Naive thymus-derived CD4-positive, alpha-beta T cell (primary cell): ENCODE measurements at places on chromosomes 7 and 10.

- no peak for DNase-seq
- no peak overlapping the region for H3K4me3 ChIP-seq
- no peaks in the 10 kb centered on the region for H3K4me1 ChIP-seq
- H3K36me3 ChIP-seq = no peaks in the 10 kb centered on the region
- H3K27ac ChIP-seq = no peak overlapping the region
Measured at GRCh38 chr7:135920478-135920877, 56.7 kb downstream of the MTPN start.

DNA sequence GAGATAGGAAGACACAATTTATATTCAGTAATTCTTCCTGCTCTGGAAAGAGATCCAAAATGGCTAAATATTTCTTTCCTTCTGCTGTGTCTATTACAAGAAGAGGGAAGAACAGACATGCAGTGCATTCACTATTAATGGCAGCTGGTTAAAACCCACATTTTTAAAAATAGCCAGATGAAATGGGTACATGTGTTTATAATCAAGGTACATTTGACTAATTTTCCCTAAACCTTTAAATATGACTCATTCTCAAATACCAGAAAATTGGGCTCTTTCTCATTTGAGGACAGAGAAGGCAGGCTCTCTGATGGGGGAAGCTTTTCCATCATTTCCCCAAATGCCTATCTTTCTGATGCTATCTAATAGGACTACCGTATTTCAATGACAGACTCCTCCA is 215.7 kb upstream of the HABP2 start:
- H3K4me1 ChIP-seq = no peaks in the 10 kb centered on the region
- no peaks in the 10 kb centered on the region for H3K27me3 ChIP-seq
- no peak overlapping the region for H3K4me3 ChIP-seq
- DNase-seq = no peak
- no peak overlapping the region for H3K27ac ChIP-seq
- H3K36me3 ChIP-seq = no peaks in the 10 kb centered on the region

DNA sequence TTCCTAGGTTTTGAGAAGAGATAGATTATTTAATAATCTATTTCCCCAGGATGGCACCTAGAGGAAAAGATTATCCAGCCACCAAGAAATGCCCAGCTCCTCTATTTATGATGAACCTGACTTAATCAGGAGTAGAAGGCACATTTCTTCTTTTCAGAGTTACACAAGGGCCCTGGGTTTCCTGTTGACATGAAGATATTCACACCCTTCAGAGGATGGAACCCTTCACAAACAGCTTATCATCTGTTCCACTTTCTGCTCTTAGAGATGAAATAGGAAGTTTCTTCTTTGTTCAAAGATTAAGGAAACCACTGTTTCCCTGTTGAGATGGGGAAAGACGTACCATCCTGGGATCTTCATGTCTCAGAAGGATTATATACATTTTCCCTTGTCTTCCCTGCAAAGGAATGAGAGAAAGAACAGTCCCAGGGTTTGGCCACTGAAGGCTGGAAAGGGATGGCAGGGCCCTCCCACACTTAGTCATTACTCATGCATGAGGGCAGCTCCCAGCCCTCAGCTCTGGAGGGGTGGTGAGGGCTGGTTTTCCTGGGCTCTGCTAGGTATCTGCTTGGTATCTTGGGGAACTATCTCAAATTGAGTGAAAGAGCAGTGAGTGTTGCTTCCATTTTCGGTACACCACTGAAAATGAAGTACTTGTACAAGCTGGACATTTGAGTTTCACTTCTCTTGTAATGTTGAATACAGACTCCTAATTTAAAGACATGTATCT is 64.0 kb downstream of the MTPAP start:
- no peak overlapping the region for H3K27ac ChIP-seq
- no peak overlapping the region for H3K4me3 ChIP-seq
- H3K36me3 ChIP-seq = no peaks in the 10 kb centered on the region

DNA sequence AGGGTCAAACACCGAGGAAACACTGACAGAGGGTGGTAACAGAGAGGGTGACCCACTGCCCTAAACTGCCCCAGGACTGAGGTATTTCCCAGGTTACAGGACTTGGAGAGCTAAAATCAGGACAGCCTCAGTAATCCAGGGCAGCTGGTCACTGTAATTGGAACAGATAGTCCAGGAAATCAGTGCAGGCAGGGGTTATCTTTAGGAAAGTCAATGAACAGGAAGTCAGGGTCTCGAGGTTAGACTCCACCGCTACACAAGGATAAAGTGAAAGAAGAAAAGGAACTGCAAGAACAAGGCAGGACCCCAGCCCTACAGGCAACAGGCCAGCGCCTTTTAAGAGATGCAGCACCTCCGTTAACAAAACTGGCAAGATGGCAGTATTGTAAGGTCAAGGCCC is 61.1 kb downstream of the CAV1 start:
- no peaks in the 10 kb centered on the region for H3K4me1 ChIP-seq
- H3K27me3 ChIP-seq = no peaks in the 10 kb centered on the region
- H3K27ac ChIP-seq = no peak overlapping the region
- H3K4me3 ChIP-seq = no peak overlapping the region

DNA sequence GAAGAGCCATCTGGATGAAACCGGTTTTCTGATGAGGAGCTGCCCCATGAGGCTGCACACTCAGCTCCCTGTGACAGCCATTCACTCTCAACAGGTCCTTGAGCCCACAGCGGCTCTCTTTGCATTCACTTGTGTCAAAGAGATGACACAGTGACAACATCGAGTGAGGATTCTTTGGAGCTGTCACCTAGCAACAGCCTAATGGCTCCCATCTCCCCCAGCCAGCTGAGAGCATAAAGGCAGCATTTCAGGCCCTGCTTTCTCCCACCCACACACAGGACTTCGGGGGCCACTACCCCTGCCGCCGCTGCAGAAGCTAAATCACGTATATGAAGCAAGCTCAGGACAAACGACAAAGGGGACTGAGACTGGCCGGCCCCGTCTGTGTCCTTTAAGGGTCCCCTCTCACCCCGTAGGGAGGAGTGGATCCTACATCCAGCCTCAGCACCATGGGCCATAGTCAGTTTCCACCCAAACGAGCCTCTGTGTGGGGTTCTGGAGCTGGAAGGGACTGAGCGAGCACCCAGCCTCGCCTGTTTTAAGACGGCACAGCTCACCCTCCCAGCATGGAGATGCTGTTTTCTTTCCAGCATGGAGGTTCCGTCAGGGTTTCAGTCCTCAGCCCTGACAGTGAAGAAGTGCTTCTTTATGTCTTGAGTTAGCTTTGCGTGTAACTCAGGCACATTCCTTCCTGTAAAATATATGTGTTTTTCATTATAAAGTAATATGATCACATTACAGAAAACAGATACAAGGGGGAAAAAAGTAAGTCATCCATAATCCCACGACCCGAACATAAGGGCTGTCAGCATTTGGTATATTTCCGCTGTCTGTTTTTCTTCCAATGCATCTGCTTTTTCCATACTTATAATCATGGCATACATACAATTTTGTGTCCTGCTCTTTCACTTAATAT is 4.9 kb downstream of the CPA4 start:
- no peaks in the 10 kb centered on the region for H3K27me3 ChIP-seq
- H3K27ac ChIP-seq = no peak overlapping the region
- H3K36me3 ChIP-seq = no peaks in the 10 kb centered on the region
- DNase-seq = no peak
- no peaks in the 10 kb centered on the region for H3K4me1 ChIP-seq
- no peak overlapping the region for H3K4me3 ChIP-seq

- H3K27me3 ChIP-seq = no peaks in the 10 kb centered on the region
- H3K36me3 ChIP-seq = no peaks in the 10 kb centered on the region
- H3K4me1 ChIP-seq = peaks cover 4% of the 10 kb centered on the region
Measured at GRCh38 chr10:103701380-103702222, 153.8 kb downstream of the SH3PXD2A start.

- no peaks in the 10 kb centered on the region for H3K36me3 ChIP-seq
Measured at GRCh38 chr7:66043681-66044497, 31.7 kb upstream of the ASL start.

DNA sequence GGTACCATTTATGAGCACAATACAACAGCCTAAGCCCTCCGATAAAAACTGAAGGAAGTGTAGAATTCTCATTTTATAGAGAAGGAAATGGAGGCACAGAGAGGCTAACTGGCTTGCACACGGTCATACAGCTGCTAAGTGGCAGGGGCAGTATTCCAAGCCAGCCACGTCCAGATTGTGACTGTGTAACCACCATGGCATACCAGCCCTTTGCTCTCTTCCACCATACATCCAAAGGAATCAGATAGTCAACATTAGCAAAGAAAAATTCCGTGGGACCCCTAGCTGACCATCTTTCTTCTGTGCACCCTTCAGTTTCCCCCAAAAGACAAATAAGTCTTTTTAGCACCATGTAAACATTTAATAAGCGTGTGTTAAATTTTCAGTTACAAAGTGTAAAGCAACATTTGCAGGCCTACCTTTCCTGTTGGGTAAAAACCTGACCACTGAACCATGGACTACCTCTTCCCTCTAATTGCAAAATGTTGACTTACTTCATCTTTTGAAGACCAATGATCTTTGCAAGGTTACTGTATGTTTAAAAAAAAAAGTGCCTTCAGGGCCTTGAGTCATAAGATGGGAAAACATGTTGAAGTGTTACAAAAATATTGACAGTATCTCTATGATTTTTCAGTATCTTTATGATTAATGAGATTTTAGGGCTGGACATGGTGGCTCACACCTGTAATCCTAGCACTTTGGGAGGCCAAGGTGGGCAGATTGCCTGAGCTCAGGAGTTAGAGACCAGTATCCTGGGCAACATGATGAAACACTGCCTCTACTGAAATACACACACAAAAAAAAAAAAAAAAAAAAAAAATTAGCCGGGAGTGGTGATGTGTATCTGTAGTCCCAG is 24.3 kb upstream of the PDZD8 start:
- no peaks in the 10 kb centered on the region for H3K36me3 ChIP-seq
- no peak overlapping the region for H3K27ac ChIP-seq
- no peaks in the 10 kb centered on the region for H3K27me3 ChIP-seq

DNA sequence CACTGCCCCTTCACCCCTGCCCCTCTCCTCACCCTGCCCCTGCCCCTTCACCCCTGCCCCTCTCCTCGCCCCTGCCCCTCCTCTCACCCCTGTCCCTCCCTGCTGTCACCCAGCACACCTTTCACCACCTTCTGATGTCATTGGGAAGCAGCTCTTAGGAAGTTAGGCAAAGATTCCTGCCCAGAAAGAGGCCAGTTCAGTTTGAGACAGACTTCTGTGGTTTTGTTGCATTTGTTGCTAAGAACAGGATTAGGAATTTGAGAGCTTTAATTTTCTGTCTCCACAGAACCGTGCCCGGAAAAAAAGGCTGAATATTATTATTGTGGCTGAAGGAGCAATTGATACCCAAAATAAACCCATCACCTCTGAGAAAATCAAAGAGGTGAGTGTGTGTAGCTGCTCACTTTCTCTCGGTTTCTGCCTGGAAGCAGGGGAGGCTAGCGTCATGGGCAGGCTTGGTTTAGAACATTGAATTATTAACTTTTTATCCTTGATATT is 39.6 kb downstream of the PFKP start:
- H3K36me3 ChIP-seq = no peaks in the 10 kb centered on the region
- H3K27ac ChIP-seq = no peak overlapping the region
- H3K27me3 ChIP-seq = no peaks in the 10 kb centered on the region
- no peaks in the 10 kb centered on the region for H3K4me1 ChIP-seq

- no peak overlapping the region for H3K27ac ChIP-seq
- H3K36me3 ChIP-seq = no peaks in the 10 kb centered on the region
- H3K4me3 ChIP-seq = no peak overlapping the region
- no peak for DNase-seq
- no peaks in the 10 kb centered on the region for H3K4me1 ChIP-seq
- H3K27me3 ChIP-seq = no peaks in the 10 kb centered on the region
Measured at GRCh38 chr10:113518816-113519591, 33.8 kb upstream of the HABP2 start.

DNA sequence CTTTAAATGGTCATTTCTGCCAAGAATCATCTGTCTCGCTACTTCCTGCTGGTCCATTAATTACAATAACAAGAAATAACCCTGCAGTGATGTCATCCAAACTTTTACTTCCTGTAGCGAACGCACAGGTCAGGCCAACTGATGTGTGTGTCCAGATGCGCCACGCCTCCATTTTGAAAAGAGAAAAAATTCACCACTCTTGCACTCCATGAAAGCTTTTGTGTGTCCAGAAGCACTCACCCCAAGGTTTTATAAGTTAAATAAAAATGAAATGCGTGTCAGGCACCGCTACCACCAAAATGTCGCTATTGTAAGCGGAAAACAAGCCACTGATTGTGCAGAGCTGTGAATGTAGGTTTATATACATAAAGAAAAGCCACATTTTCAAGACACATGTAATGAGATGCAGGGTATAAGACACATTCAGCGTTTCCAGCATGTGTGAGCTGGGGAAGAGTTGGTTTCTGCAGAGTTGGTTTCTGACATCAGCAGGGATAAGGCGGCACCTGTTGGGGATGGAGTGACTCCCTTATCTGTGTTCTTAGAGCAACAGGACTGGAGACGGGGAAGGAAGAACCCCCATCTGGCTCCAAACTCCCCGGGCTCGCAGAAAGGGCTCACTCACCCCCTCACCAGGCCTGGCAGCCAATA is 83.3 kb downstream of the CTBP2 start:
- no peaks in the 10 kb centered on the region for H3K4me1 ChIP-seq
- H3K4me3 ChIP-seq = no peak overlapping the region
- no peak overlapping the region for H3K27ac ChIP-seq
- no peak for DNase-seq
- H3K27me3 ChIP-seq = no peaks in the 10 kb centered on the region
- H3K36me3 ChIP-seq = no peaks in the 10 kb centered on the region

- H3K36me3 ChIP-seq = no peaks in the 10 kb centered on the region
- H3K27ac ChIP-seq = no peak overlapping the region
- DNase-seq = no peak
- H3K4me1 ChIP-seq = no peaks in the 10 kb centered on the region
Measured at GRCh38 chr7:33671531-33672262, 233.6 kb upstream of the BMPER start.

GRCh38 chr10:8331387-8331786 is 276.9 kb downstream of the GATA3 start:
- H3K4me3 ChIP-seq = peak overlapping the region; percentile 71
- H3K27ac ChIP-seq = peak overlapping the region; percentile 83
- H3K4me1 ChIP-seq = peaks cover 23% of the 10 kb centered on the region
- no peaks in the 10 kb centered on the region for H3K27me3 ChIP-seq
- no peaks in the 10 kb centered on the region for H3K36me3 ChIP-seq
- peak; percentile 14 for DNase-seq

DNA sequence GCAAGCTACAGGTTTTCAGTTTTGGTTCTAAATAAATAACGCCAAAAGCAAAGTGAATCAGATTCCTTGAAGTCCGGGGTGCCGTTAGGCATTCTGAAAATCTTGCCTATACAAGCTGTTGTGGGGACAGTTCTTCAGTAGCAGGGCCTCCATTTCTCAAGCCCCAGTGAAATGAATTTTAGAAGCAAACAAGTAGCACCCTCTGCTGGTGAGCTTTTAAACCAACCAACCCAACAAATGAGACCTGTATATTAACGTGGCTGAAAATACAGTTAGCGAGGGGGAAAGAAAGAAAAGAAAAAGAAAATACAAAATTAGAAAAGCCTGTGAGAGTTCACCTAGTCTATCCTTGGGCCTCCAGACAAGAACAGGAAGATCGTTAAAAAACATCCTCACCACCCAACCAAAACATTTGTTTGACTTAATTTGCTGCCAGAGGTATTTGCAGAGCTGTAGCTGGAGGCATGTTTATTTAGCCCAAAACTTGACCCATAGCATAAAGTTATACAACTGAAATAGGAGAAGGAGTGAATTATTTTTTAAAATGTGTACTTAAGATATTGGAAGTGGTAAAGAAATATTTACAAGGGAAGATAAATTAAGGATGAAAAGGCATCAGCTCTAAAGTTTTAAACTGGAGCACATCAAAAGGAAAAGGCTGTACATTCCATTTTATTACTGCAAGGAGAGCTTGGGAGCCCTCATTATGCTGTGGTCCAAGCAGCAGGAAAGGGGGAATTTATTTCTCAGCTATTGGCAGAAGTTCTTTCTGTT is 98.9 kb downstream of the DYNC1I1 start:
- no peak for DNase-seq
- H3K4me3 ChIP-seq = no peak overlapping the region
- no peaks in the 10 kb centered on the region for H3K4me1 ChIP-seq
- H3K27me3 ChIP-seq = no peaks in the 10 kb centered on the region
- H3K27ac ChIP-seq = no peak overlapping the region
- no peaks in the 10 kb centered on the region for H3K36me3 ChIP-seq
